Mesothelial cell of epicardium (in vitro differentiated cells): ENCODE measurements at places on chromosomes 3 and 15.

- DNase-seq: no peak
These were observed 4.3 kb upstream of the FAM107A start for GRCh38 chr3:58581328-58582091.

DNA sequence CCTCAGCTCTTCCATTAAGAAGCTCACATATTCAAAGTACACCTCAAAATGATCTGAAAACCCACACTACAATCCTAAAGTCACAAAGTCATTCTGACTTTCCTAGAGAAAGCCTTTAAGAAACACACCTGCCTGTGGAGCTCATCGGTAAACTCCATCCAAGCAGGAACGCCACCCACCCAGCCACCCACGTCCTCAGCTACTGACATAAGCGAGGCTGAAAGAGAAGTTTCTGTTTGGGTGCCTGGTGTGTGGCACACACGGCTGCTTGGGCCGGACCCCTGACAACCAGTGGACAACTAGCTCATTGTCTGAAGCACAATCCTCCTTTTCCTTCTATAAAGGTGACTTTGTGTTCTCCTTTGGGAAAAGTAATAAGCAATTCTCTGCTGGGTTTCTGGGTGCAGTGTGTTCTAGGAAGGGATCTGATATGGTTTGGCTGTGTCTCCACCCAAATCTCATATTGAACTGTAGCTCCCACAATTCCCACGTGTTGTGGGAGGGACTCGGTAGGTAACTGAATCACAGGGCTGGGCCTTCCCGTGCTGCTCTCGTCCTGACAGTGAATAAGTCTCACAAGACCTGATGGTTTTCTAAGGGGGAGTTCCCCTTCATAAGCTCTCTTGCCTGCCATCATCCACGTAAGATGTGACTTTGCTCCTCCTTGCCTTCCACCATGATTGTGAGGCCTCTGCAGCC is 26.1 kb downstream of the FAM174B start:
- no peak for DNase-seq

GRCh38 chr15:95365511-95366107 is 964.9 kb upstream of the NR2F2 start:
- no peak for DNase-seq

GRCh38 chr15:77622209-77622933 is 10.3 kb downstream of the LINGO1 start:
- no peak for DNase-seq

- no peak for DNase-seq
These were observed 9.1 kb upstream of the CADPS start for GRCh38 chr3:62884096-62884870.

DNA sequence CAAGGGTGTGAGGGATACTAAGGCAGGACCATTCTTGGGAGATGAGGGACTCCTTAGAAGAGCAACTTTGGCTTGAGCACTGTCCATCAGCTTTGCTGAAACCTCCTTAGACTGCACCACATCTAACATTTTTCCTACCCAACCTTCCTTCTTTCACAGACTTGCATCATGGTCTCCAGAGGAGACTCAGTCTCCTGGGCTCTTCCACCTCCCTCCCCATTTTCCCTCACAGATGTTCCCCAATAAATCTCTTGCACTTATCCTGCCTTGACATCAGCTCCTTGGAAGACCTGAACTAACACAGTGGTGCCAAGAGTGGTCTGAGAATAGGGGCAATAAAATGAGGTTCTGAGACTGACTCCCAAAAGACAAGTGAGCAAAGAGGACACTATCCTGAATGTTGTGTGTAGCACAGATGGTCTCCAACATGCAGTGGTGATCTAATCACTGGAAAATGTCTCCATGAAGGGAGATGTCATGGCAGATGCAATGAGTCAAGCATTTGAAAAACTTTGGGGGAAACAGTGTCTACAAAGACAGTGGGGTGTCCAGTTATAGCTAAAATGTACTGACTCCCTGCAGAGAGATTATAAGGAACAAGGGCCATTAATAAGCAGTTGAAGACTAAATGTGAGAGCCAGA is 26.0 kb upstream of the BOC start:
- DNase-seq: no peak

GRCh38 chr3:37800022-37800551 is 61.6 kb upstream of the CTDSPL start:
- no peak for DNase-seq

DNA sequence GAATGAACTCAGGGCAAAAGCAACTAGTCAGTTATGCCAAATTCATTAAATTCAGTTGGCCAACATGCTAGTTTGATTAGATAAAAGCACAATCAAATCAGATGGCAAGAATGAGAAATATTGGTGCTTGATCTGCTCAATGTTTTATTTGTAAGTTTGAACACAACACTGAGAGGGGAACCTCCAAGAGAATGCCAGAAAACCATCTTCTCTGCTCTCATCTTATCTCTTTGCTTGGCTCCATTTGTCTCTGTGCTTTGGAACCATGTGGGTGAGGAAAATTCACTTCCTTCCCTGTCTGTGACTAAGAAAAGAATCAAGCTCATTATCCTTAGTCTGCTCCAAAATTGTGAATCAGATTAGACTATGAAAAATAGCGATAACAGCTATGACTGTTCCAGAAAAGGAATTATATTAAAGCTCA is 43.6 kb upstream of the DCBLD2 start:
- DNase-seq: no peak

- no peak for DNase-seq
These were observed 16.3 kb downstream of the SLC9A9 start for GRCh38 chr3:143831994-143832393.

- no peak for DNase-seq
These were observed 185.1 kb upstream of the ROPN1 start for GRCh38 chr3:124177071-124177470.

GRCh38 chr3:4850928-4851265 is 128.3 kb upstream of the BHLHE40 start:
- DNase-seq: no peak

- no peak for DNase-seq
These were observed at the start of gene MKRN3 for GRCh38 chr15:23565395-23566070. Gene MKRN3, plus strand, starts transcription at chr15:23565674. Its CDS starts 109 bp downstream, at chr15:23565783.

DNA sequence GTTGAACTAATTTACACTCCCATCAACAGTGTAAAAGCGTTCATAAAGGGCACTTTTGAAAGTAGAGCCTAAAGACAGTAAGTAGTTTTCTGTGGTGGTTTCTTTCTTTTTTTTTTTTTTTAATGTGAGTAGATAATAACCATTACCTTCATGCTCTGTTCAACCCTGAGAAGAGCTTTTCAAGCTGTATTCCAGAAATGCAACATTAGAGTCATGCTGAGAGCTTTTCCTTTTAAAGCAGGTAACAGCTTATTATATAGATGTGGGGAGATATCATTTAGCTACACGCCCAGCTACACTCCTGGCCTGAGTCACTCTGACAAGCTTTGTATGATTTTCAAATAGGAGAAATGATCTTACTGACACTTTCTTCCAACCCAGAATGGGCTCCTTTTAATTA is 96.2 kb upstream of the ARHGEF26 start:
- DNase-seq: no peak

DNA sequence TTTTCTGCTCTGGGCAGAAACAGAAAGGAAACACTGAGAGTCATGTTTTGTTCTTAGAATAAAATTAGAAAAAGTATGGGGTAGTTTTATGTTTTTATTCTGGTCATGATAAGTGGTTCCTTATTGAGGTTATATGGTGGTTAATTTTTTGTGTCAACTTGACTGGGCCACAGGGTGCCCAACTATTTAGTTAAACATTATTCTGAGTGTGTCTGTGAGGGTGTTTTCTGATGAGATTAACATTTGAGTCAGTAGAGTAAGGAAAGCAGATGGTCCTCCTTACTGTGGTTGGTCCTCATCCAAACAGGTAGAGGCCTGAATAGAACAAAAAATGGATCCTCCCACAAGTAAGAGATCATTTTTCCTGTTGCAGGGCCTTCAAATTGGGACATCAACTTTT is 98.9 kb downstream of the C3orf38 start:
- DNase-seq: no peak

- no peak for DNase-seq
These were observed 14.8 kb downstream of the IL1RAP start for GRCh38 chr3:190528706-190529105.

- no peak for DNase-seq
These were observed 349.4 kb downstream of the DOCK3 start for GRCh38 chr3:51024121-51024520.

- no peak for DNase-seq
These were observed 357.7 kb downstream of the CLSTN2 start for GRCh38 chr3:140292684-140293083.

DNA sequence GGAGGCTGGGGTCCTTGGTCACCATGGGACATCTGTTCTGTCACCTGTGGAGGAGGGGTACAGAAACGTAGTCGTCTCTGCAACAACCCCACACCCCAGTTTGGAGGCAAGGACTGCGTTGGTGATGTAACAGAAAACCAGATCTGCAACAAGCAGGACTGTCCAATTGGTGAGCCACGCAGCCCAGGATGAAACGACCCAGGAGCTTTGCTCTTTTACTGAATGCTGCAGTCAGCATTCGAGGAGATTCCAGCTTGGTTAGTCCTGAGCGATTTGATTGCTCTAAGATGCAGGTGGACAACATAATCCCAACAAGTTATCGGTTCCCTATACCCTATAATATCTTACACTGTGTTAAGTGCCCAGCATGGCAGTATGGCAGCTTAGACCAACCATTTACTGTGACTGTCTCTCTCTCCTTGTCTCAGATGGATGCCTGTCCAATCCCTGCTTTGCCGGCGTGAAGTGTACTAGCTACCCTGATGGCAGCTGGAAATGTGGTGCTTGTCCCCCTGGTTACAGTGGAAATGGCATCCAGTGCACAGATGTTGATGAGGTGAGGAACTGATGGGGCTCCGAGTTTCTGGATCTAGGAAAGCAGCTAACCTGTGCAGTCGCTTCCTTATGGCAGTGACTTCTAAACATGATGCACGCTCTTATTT is 7.8 kb downstream of the THBS1 start:
- no peak for DNase-seq
